Substantia nigra (tissue), 51 donors: ENCODE measurements at places on chromosomes 1 and 21.

DNA sequence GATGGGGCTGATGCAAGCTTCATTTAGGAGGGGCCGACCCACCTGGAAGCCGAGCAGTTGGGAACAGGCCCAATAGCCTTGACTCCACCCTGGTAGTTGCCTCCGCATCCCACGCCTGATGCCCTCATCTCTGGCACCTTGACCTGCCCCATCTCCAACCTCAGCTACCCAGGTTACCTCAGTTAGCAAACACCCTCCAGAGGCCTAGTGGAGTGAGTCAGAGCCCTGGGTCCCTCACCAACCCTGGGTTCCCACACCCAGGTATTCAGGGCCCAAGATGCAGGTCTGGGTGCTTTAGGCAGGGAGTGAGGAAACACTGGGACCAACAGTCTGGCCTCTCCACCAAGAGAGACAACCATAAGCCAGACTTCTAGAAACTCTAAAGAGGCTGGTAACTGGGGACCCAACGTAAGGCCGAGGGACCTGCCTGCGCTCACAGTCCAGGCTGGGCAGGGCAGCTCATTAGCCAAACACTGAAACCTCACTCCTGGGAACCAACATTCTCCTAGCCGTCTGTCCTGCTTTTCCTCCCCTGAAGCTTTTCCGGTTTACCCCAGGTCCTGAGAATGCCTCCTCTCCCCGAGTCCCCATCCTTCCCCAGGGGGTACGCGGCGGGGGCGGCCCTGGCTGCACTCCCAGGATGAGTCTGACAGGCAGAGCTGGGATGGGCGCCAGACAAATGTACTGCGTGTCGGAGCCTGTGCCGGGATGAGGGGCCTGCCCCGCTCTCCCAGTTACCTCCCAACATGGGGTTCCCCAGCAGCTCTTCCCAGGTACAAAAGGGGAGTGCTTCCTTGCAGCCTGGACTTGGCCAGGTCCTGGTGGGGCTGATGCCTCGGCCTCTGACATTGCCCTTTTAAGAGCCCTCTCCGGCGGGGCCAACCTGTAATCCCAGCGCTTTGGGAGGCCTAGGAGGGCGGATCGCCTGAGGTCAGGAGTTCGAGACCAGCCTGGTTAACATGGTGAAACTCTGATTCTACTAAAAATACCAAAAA is 8.9 kb upstream of the CELSR2 start:
- DNase-seq, result no peak

GRCh38 chr1:187396226-187396625 is 567.5 kb downstream of the PLA2G4A start:
- no peak for DNase-seq

DNA sequence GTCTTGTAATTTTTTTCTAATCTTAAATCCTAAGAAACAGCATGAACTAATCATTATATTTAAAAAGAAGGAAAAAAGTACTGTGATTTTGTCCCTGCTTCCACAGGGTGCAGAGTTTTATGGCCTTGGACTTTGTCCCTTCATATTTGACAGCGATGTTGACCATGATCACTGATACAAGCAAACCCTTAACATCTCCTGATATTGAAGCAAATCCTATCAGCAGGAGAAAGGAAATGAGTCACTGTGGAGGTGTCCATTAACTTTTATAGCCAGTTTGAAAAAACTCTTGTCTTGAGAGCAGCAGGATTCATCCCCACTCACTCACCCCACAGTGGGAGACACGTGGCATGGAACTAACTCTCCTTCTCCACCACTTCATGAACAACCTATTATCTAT is 5.1 kb upstream of the REG4 start:
- no peak for DNase-seq

- DNase-seq, result no peak
These were observed 56.3 kb downstream of the GIPC2 start for GRCh38 chr1:78102082-78102481.

DNA sequence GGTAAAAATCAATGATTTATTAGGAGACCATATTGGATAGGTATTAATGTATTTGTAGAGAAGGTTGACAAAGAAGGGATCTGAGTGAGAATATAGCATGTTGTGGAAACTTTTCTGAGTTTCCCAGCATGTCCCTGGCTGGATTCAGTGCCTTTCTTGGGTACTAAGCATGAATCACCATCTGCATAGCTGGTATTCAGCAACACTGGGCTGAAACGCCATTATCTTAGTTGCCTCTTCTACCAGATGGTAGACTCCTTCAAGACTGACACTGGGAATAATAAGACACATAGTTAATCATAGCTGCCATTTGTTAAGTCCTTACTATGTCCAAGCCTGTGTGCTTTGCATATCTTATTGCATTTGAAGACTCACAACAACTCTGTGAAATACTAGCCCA is 45.5 kb downstream of the ATP5PF start:
- no peak for DNase-seq

GRCh38 chr1:6634371-6635052 is 9.8 kb downstream of the THAP3 start:
- DNase-seq, result no peak

DNA sequence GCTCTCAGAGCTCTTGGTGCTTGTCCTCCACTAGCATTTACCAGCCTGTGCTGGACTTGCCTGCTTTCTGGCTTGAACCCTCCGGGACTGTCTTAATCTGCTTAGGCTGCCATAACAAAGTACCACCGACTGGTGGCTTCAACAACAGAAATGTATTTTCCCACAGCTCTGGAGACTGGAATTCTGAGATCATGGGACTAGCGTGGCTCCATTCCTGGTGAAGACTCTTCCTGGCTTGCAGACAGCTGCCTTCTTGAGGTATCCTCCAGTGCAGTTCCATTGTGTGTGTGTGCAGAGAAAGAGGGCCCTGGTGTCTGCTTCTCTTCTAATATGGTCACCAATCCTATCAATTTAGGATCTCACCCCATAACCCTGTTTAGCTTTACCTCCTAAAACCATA is 22.0 kb upstream of the RCAN1 start:
- DNase-seq, result no peak

DNA sequence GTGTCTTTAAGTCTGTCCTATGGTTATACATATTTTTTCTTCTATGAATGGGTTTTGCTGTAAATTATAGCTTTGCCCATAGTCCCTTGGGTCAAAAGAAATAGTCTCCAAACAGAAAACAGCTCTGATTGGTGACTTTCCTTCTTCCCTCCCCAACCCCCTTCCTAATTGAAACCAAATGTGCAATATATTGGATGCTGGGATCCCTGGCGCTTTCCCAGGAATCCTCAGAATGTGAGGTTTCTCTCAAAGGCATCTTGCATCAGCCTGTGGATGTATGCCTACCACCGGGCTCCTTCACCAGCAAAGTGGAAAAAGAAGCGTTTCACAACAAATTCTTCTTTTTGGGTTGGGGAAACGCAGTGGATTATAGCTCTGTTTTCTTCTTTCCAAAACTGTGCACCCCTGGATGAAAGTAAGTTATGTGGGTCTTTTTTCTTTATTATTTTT is at the start of gene DDR2:
Gene DDR2 (plus strand): TSS at position 248 of the 450 bp plus-strand sequence. CDS start 86,600 bp downstream, outside the sequence.
- DNase-seq, result peak; percentile 6

DNA sequence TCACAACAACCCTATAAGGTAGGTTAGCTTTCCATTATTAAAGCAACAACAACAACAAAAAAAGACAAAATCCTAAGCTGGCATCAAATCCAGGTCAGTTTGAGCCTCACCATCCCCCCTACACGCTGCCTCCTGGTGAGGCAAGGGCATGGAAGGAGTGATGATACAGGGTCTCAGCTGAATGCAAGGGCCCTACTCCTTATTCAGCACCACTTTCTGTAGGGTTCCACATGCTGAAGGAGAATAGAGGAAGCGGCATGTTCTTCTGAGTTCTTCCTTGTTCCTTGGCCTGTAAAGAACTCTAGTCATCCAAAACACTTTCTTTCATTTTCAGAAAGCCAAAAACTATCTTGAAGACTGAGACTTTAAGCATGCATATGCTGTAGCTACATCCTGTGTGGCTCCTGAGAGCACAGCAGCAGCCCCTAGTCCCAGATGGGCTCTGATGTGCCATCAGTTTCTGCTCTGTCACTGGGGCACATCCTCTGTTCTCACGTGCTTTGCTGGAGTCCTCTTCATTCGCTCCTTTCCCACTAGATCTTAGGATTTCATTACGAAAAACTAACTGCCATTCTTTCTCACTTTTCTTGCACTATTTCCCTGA is 6.2 kb downstream of the ILDR2 start:
- DNase-seq, result no peak

DNA sequence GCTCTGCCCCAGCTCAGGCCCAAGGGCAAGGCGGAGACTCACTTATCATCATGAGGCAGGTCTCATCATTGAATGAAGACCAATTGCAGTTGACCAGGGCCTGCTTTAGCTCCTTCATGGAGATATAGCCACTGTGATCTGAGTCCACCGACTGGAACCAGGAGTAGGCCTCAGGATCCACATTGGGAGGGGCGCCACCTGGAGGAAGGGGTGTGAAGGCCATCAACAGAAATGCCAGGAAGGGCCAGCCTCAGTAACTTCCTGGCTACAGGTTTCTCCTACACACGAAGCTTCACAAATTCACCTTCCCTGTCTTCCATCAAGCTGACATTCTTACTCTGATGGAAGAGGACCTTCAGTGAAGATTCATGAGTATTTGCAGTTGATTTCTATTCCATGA is 11.6 kb downstream of the PEF1 start:
- DNase-seq, result no peak

- DNase-seq, result no peak
These were observed 85.9 kb downstream of the MRPL37 start for GRCh38 chr1:54285815-54286345.

- no peak for DNase-seq
These were observed 66.1 kb downstream of the PRRX1 start for GRCh38 chr1:170730014-170730413.

GRCh38 chr1:21736011-21736410 is 46.9 kb downstream of the USP48 start:
- no peak for DNase-seq

GRCh38 chr1:22845398-22845935 is 127.2 kb downstream of the LACTBL1 start:
- DNase-seq, result no peak

DNA sequence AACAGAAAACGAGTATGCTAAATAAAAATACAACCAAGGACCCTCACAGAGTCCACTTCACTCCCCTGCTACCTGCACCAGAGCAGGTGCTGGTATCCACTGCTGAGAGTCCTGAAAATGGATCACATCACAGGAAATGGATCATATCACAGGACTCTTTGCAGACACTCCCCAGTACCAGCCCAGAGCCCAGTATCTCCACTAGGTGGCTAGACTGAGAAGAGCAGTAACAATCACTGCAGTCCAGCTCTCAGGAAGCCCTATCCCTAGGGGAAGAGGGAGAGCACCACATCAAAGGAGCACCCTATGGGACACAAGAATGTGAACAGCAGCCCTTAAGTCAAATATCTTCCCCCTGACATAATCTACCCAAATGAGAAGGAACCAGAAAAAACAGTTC is 28.0 kb downstream of the AGBL4 start:
- DNase-seq, result no peak

- no peak for DNase-seq
These were observed at the start of gene AVPR1B for GRCh38 chr1:206117151-206117948. AVPR1B (minus strand) TSS chr1:206117388; CDS start chr1:206116890, 498 bp downstream.

- no peak for DNase-seq
These were observed 4.3 kb downstream of the GPR153 start for GRCh38 chr1:6256645-6257044.

GRCh38 chr1:205670611-205671430 is 9.5 kb downstream of the SLC45A3 start:
- no peak for DNase-seq

- DNase-seq, result no peak
These were observed 49.9 kb downstream of the SNX27 start for GRCh38 chr1:151661751-151662150.

DNA sequence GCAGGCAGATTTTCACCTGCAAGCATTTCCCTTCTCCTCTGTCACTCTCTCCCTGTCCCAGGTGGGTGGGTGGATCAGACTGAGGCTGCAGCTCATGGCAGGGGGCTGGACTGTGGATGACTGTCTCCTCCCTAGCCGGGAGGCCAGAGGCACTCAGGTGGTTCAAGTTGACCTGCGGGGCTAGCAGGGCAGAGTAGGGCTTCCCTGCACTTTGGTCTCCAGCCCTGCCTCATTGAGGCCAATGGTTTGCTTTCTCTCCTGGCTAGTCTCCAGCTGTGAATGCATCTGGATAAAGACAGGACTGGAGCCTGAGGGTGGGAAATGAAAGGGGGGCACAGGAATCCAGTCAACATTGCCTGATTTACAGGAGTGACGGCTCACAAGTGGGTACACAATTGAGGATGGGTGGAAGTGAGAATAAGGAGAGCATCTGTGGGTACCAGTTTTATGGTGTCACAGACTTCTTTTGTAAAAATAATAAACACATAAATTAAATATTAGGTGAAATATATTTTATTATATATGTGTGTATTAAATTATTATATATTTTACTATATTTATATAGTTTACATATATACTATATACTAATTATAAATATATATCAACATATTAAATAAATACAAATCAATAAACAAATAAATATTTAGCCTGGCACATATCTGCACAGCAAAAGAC is 25.6 kb downstream of the RUNX1 start:
- DNase-seq, result no peak

DNA sequence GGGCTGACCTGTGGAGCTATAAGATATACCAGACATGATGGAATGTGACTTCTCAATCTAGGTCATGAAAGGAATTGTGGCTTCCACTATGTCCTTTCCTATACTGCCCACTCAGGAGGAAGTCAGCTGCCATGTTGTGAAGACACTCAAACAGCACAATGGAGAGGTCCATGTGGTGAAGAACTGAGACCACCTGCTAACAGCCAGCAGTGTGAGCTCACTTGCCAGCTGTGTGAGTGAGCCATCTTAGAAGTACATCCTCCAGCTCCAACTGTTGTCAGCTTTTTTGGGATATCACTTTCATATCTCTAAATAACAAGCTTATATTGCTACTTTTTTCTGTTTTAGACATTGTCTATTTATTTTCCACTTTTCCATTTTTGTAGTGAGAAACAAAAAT is 29.7 kb downstream of the OLFML3 start:
- no peak for DNase-seq

DNA sequence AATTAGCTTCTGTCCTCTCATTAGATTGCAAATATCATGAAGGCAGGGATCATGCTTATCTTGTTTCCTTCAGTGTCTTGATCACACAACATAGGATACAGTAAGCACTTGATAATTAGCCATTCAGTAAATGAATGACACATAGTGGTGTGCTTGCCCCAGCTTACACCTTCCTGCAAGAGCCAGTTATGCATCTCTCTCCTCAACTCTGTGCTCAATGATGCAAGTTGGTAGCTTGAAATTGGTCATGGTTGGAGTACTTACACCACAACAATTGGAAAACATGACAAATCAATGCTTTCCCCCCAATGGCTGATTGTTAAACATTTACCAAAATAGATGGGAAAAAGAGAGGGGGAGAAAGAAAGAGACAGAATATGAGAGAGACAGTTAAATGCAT is 129.2 kb downstream of the NUF2 start:
- no peak for DNase-seq

DNA sequence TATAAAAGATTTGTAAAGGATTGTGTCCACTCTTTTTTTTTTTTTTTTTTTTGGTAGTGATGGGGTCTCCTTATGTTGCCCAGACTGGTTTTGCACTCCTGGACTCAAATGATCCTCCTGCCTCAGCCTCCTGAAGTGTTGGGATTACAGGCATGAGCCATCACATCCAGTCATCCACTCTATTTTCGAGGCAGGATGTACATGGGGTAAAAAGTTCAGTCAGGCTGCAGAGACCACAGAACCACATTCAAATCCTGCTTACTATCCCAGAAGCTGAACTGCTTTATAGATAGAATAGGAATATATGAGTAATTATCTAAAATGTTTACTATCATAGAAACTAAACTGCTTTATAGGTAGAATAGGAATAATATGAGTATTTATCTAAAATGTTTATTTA is 26.0 kb upstream of the KCNK2 start:
- DNase-seq, result no peak
